ENCODE measurements at places on chromosomes 3 and 15.

DNA sequence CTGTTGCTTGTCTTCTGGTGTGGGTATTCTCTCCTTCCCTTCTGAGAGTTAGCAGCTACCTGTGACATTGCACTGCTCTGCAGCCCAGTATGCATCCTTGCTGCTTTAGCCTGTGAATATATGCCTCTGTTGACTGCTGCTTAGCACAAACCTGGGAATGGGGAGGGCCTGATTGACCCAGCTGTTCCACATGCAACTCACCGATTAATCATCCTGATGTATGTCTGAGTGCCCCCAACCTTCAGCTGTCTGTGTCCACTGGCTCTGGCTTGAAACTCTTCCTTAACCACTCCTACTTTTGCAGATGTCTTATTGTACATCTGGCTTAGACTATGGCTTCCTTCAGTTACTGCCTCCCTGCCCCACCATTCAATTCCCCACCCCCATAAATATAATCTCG, 119.1 kb downstream of the RASA2 start:
- peak; percentile 54 for DNase-seq

DNA sequence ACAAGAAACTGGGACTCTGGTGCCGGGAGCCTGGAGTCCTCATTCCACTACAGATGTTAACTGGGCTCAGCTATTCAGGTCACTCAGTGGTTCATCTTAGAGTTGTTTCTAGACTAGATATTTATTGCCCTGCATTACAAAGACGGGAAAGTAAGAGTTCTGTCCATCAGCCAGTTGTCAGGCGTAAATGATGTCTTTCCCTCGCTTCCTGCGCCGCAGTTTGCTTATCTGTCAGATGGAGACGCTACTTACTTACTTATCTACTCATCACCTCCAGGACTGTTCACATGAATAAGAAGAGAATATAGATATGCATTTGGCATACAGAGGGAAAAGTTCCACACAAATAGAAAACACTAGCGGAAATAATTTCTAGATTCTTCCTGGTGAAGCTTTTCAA, 47.8 kb upstream of the CGNL1 start:
- no peak for DNase-seq

- DNase-seq, result no peak
Observed at GRCh38 chr15:69652751-69653305, 200.2 kb downstream of the RPLP1 start.

DNA sequence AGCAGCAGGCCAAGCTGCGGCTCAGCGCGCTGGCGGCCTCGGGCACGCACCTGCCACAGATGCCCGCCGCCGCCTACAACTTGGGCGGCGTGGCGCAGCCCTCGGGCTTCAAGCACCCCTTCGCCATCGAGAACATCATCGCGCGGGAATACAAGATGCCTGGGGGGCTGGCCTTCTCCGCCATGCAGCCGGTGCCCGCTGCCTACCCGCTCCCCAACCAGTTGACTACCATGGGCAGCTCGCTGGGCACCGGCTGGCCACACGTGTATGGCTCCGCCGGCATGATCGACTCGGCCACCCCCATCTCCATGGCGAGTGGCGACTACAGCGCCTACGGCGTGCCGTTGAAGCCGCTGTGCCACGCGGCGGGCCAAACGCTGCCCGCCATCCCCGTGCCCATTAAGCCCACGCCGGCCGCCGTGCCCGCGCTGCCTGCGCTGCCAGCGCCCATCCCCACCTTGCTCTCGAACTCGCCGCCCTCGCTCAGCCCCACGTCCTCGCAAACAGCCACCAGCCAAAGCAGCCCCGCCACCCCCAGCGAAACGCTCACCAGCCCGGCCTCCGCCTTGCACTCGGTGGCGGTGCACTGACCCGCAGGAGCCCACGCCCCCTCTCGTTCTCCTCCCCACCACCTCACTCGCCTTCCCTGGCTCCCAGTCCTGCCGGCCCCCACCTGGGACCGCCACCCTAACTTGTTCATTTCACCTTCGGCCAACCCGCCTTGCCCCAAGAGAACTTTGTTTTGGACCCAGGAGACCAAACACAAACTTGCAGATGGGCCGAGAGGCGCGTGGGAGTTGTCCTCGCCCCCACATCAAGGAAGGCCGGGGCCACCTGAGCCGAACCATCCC, 1.5 kb downstream of the FOXB1 start:
- DNase-seq, result no peak

DNA sequence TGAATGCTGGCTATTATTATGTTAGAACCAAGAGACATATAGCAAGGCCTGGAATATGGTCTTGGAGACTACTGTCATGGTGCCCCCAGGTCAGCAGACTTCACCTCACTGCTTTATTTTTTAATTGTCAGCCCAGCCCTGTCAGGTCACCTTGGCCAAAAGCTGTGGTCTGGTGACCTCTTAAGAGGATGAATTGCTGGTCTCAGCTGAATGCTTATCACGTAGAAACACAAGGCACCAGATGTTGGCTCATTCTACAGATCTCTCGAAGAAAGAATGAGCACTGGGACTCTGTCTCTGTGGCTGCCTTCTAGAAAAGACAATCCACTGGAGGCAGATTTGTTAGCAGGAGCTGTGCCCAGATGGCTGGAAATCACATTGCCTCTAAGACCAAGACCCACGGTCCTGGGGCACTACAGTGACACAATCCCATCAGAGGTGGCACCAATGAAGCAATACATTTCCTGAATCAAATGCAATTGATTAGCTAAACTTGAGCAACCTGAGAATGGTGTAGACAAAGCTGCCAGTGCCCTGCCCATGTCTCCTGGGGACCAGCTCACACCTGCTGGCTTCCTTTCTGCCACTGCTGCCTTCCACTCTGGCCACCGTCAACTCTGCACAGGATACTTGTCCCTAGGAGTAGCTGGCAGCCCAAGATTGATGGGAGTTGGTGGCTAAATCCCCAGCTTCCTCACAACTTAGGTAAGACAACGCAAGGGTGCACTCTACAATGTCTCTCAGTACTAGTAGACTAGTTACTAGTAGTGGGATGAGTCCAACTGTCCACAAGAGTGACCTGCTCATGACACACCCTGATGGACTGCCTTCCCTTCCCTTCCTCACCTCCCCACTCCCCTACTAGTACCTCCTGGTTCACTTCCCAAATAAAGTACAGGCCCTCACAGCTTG, 384.9 kb upstream of the PROK2 start:
- no peak for DNase-seq

DNA sequence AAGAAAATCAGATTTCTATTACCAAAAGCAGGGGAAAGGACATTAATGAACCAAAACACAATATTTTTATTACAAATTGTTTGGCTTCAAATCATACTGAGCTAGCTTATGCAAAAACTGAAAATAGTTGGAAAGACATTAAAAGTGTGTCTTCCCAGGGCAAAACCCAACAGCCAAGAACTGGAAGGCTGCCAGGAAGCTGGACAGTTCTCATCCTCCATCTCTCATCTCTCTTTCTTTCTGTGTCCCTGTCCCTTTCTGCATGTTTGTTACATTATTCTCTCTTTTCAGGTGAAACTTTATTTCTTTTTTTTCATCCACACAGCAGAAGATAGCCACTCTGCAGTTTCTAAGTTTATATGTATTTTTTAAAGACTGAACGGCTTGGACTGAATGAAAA, 41.1 kb upstream of the SNTN start:
- no peak for DNase-seq

DNA sequence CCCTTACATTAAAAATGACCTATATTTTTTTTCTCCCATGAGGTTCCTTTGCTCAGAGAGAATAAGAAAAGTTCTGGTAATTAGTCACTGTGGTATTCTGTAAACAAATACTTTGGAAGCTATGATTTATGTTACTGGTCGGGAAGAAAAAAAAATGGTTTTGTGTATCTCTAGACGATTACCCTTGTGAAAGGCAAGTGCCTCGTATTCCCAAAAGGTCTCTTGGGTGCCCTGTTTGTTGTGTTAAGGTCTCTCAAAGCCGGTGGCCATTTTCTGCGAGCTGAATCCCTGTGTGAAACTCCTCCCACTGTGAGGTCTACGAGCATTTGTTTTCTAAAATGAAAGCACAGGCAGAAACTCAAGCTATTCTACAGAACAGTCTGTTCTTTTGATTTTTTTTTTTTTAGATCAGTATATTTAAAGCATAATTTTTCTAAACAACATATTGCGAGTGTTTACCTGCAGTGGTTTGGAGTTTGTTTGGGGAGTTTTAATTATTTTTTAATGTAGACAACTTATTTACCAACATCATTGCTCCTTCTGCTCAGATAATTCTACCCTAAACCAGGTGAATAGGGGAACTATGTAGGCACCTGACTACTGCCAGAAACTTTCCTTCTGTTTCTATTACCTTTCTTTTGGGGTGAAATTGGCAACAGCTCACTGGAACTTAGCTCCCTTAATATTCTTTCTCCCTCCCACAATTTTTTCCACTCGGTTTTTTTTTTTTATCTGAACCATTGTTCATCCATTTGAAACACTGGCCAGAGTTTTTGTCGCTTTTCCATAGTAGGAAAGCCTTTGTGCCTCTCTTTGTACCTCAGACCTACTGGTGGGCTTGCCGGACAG, 44.0 kb downstream of the ZBTB38 start:
- no peak for DNase-seq

- no peak for DNase-seq
Observed at GRCh38 chr3:98806521-98806920, 43.4 kb downstream of the ST3GAL6 start.

- no peak for DNase-seq
Observed at GRCh38 chr15:87901926-87902690, 354.4 kb downstream of the NTRK3 start.

- DNase-seq, result no peak
Observed at GRCh38 chr15:59399465-59400102, 26.9 kb upstream of the MYO1E start.

DNA sequence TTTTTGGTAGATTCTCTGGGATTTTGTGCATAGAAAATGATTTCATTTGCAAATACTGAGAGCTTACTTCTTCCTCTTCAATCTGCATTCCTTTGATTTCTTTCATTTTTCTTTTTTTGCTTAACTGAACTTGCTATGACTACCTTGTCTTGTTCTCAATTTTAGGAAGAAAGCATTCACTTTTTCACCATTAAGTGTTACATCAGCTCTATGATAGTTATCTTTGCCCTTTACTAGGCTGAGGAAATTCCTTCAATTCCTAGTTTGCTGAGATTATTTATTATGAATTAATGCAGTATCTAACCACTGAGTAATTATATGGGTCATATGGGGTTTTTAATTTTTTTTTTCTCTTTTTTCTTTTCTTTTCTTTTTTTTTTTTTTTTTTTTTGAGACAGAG, 172.8 kb downstream of the PEAK1 start:
- DNase-seq, result no peak

- no peak for DNase-seq
Observed at GRCh38 chr15:79406210-79406609, 25.9 kb upstream of the MINAR1 start.

DNA sequence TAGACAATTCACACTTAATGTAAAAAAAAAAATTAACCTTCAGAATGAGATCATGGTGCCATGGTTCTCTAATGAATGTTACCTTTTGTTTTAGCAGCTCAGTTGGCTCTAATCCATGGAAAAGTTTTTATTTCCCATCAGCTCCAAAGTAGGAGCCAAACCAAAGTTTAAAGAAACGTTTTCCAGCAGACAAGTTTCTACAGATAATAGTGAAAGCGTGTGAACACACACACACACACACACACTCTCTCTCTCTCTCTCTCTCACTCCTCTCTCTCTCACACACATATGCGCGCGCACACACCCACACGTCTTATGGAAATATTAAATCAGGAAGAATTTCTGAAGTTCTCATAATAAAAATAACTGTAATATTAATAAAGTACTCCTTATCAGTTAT, 46.9 kb downstream of the MBNL1 start:
- no peak for DNase-seq

DNA sequence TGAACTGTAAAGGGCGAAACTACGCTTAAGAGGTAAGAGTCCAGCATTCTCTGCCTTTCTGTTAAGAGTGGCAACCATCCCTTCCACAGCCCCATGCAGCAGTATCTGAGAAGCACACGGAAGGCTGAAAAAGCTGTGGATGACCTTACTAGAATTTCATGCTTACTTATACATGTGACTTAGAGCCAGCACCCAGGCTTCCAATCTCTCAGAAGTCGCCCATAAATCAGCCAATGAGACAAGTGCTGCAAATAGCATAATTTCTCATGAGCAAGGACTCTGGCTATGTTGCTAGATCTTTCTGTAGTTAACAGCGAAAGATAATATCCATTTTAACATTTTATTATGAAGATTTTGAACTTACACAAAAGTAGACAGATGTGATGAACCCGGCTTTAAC, 65.3 kb downstream of the IGF2BP2 start:
- no peak for DNase-seq

DNA sequence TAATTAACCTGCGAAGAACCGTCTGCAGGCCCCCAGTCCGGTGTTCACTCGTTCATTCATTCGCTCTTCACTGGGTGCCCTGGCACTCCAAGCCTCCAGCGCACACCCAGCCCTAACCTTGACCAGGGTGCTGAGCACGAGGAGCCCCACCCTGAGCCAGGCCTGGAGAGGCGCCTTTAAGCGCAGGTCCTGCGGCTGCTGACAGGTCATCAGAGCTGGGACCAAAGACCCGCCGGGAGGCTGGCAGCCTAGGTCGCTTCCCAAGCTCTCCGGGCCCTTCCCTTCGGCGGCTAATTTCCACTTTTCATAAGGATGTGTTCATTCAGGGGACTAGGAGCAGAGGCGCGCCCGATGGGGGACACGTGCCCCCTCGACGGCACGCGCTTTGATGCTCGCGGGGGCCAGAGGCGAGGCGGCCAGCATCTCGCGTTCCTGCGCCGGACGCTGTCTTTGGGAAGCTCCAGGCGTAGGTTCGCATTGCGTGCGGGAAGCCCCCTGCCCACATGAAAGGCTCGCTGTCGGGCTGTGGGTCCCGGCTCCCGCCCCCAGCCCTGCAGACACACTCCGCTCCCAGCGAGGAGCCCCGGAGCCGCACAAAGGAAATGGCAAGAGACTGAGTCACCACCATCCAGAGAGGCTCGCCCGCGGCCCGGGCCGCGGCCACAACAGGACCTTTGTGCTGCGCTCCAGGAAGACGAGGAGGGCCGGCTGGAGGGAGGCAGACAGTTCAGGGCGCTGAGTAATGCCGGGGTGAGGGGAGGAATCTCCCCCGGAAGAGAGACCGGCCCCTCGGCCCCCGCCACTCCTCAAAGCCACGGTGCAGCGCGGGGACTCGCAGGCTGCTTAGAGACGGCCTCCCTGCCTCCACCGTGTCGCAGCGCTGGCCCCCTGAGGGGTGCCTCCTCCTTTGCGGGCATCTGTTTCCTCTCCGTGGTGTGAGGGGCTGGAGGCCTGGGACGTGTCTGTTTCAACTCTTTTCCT, 266.4 kb upstream of the HES1 start:
- peak; percentile 99 for DNase-seq

DNA sequence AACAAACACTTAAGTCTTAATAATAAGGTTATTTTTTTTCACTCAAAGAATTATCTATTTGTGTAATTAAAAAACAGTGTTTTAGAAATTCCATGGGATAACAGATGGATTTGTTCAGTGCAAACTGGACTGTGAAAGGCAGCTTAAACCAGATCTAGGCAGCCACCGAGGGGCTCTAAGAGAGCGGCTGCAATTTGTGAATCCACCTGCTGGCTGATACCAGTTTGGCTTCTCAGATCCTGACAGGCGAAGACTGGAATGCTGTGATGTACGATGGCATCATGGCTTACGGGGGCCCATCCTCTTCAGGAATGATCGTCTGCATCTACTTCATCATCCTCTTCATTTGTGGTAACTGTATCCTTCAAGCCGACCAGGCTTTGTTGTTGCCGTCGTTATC, 119.6 kb downstream of the CHDH start:
- DNase-seq, result no peak

GRCh38 chr3:128416578-128417211, 50.0 kb downstream of the DNAJB8 start:
- DNase-seq, result peak; percentile 98

- peak; percentile 15 for DNase-seq
Observed at GRCh38 chr15:38229705-38230310, 22.8 kb upstream of the SPRED1 start.

- no peak for DNase-seq
Observed at GRCh38 chr15:61917457-61917856, 142.8 kb downstream of the VPS13C start.
